Astrocyte of the spinal cord (primary cell): ENCODE measurements at places on chromosomes 6 and 20.
A peak's percentile ranks its signal among the peaks of the same experiment; 100 is the strongest.

DNA sequence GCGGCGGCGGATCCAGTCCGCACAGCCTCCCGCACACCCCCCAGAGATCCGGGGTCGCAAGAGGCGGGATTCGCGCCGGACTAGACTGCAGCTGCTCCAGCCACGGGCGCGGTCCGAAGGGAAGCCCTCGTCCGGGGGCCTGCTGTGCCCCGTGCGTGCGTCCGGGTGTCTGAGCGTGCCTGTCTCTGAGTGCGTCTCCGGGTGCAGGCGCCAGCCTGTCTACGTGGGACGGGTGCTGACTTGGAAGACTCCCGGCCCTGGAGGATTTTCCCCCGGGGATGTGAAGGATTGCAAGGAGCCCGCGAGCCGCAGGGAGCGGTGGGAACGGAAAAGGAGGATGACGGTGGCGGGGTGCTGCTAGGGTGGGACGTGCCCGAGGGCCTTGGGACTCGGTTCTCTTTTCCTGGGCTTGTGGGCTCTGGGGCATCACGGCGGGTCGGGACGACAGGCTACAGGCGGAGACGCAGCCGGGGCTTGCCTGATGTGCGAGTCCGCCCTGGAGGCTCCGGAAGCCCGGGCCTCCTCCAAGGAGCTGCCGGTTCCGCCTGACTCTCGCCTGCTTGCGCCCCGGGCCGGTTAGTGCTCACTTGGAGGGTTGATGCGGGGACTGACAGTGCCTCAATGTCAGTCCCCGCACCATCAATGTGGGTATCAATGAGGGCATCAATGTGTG lies 5.7 kb downstream of the MAFB start:
- DNase-seq = peak; percentile 43

- DNase-seq = no peak
Observed at GRCh38 chr6:170504479-170504878, 48.6 kb downstream of the PSMB1 start.

GRCh38 chr6:87654875-87655454 lies 47.1 kb downstream of the AKIRIN2 start:
- DNase-seq = no peak

- peak; percentile 91 for DNase-seq
Observed at GRCh38 chr6:30877419-30878262, 6.7 kb upstream of the DDR1 start.

DNA sequence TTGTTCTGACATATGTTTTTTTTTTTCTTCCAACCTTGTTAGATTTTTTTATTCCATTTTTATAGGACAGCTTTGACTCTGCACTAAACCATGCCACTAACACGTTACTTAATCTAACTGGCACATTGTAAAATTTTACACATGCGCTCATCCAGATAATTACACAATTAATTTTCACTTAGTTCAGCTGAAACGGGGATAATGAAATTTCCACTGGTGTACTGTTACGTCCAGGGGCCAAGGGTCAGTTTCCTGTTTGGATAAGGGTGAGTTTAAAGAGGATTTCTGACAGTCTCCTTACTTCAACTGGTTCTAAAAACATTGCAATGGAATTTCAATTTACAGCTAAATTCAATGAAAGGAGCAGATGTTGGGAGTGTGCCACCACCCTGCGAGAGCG lies 221.8 kb upstream of the CEP162 start:
- no peak for DNase-seq

DNA sequence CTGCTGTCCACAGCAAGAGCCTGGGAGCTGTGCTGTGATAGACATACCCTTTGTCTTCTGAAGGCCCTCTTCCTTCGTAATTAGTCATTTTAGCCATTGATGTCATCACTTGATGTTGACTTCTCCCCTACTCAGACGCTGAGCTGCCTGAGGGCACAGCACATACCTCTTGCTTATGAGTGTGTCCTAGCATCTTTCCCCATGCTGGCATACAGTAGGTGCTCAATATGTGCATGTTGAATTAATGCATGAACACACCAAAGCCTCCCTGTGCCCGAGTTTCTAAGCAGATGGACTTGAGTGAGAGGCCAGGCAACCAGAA lies 35.8 kb upstream of the FAM83D start:
- DNase-seq = no peak

GRCh38 chr6:130362128-130362527 lies 3.7 kb upstream of the TMEM200A start:
- no peak for DNase-seq

DNA sequence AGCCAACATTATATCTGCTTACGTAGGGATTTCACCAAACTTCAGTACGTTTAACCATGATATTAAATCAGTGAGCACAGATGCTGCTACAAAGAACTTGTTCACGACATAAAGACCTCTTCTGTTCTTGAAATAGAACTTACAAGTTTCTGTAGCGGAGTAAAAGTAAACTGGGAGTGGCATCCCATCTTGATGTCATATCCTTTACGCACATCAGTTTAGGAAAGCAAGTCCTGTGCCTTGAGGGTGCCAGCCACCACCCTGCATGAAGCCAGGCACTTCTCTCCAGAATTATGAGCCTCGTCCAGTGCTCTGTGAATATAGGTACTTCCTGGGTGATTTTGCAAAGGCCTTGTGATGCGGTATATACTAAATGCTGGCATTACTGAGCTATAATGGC lies 122.6 kb downstream of the BTBD3 start:
- no peak for DNase-seq

DNA sequence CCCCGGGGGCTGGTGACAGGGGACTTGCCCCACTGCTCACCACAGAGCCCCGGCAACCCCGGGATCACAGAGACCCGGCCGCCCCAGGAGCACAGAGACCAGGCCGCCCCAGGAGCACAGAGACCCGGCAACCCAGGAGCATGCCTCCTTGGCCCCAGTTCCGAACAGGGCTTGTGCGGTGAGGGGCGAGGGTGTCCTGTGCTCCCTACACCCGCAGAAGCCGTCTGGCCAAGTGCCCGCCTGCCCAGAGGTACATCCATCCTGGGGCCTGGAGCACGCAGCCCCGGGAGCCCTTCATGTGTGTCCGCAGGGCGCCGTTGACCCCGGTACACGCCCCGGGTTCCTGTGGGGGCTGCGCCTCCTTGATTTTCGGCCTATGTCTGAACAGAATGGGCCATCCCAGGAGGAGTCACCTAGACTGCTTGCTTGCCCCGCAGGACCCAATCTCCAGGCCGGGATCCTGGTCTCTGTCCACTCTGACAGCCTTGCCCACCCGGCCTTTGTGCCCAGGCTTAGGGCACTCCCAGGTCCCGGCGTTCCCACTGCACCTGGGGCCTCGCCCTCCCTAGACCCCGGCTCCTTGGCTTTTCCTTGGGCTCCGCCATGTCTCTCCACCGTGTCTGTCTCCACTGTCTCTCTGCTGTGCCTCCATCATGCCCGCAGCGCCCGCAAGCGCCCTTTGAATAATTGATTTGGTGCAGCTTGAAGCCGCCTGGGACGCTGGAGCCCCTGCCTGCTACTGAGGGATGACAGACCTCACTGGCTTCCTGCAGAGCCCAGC lies 219.8 kb downstream of the ERMARD start:
- DNase-seq = no peak

DNA sequence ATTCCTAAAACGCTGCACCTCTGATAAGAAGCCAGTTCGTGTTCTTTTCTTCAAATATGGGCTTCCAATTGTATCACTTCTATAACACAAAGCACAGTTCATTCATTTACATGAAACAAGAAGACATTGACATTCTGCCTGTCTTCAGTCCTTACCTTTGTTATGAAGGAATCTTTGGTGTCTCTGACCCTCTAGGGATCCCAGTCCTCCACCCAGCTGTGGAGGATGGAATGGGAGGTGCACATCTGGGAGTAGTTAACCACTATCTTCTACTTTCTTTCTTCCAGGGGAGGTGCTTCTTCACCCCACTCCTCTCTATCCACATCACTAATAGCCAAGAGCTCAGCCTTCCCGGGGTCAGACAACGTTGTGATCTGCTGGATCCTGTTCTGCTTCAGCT lies 233.4 kb downstream of the CDC5L start:
- no peak for DNase-seq

GRCh38 chr20:38338849-38339520 lies 7.3 kb upstream of the LBP start:
- no peak for DNase-seq

DNA sequence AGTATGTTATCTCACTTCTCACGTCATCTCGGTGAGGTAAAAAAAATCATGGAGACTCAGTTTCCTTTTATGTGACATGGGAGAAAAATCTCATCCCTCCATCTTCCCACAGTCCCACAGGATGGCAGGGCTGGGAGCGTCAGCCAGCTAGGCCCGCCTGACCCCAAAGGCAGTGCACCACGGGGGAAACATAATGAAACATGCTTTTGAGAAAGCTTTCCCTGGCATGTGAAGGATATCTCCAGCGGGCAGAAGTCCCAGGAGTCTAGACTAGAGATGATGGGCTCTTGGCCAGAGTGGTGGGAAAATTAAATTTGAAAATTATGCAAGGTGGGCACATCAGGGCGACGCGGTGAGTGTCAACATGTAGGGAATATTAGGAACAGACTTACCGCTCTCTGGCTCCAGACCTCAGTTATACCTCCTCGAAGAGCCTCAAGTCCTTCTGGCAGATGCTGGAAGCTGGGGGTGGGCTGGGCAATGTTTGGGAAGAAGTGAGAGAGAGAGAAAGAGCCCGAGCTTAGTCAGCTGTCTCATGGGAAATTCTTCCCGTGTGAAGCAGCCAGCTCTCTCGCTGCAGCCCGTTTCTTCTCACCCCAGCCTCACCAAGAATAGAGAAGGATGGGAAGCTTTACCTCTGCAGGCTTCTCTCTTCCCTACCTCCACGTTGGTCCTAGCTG lies 52.3 kb downstream of the MOCS1 start:
- peak; percentile 85 for DNase-seq

DNA sequence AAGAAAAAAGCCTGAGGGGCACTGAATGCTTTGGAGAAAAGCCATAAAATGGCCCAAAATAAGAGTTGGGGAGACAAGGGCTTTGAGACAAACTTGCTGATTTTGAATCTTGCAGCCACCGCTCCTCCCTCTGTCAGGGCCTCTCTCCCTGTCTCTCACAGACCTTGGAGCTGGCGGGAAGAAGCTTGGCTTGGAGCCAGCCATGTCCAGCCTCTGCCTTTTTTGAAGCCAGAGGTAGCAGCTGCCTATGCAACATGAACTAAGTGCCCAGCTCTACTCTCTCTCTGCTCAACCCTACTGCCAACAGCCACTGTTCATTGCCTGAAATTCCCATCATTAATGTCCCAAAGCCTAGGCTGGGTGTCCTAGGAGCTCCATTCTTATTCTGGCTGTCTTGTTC lies 63.7 kb upstream of the CTNNBL1 start:
- DNase-seq = no peak

- DNase-seq = no peak
Observed at GRCh38 chr20:63442100-63442493, 30.4 kb downstream of the KCNQ2 start.

DNA sequence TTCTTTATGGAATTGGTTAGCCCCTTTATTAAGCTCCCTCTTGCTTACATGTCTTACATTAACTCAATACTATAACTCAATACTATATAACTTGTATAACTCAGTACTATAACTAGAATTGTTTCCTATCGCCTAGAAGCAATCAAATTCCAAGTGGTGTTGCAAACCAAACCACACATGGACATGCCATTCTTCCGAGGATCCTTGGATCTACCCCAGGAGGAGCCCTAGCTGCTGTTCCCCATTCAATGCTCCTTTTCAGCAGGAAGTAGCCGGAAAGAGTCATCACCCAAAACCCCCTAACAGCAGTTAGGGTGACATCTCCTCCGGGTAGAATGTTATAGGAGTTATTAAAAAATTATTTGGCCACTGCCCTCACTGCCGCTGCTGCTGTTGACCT lies 40.5 kb downstream of the PLN start:
- no peak for DNase-seq

DNA sequence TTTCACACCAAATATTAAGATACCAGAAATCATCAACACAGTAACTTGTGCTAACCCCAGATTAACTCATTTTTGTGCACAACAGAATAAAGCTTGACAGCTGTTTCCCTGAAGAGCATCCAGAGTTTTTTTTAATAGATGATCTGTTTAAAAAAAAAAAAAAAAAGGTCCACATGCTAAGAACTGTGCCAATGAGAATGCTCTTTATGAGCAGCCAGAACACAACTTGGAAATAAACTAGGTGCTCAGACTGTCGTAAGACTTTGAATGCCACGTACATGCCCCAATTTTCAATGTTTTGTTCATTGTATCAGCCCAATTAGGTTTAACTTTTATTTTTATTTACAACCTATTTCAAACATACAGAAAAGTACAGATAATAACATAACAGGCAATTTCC lies 47.3 kb downstream of the STAU1 start:
- DNase-seq = no peak

GRCh38 chr6:52533491-52533890 lies 43.4 kb downstream of the TRAM2 start:
- DNase-seq = no peak

DNA sequence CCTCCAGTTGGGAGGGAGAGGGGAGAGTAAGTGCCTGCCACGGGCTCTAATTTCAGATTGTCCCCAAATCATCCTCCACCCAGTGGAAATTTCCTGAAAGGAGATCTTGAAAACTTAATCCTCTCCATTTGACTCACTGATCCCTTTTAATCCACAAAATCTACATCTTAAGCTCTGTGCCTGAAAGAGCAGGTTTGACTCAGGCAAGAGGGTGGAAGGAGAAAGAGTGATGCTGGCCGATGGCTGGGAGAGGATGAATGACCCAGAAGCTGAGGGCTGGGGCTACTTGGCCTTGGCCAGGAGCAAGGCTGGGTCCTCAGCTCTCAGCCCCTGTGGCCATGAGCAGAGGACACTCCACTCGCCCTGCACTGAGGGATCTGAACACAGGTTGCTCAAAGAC lies 8.1 kb downstream of the BPIFA2 start:
- DNase-seq = no peak

- no peak for DNase-seq
Observed at GRCh38 chr6:106060167-106060566, 26.0 kb upstream of the PRDM1 start.

GRCh38 chr6:122717350-122717749 lies 62.2 kb upstream of the FABP7 start:
- peak; percentile 78 for DNase-seq

GRCh38 chr6:154169193-154169847 lies 130.3 kb downstream of the OPRM1 start:
- DNase-seq = peak; percentile 24

DNA sequence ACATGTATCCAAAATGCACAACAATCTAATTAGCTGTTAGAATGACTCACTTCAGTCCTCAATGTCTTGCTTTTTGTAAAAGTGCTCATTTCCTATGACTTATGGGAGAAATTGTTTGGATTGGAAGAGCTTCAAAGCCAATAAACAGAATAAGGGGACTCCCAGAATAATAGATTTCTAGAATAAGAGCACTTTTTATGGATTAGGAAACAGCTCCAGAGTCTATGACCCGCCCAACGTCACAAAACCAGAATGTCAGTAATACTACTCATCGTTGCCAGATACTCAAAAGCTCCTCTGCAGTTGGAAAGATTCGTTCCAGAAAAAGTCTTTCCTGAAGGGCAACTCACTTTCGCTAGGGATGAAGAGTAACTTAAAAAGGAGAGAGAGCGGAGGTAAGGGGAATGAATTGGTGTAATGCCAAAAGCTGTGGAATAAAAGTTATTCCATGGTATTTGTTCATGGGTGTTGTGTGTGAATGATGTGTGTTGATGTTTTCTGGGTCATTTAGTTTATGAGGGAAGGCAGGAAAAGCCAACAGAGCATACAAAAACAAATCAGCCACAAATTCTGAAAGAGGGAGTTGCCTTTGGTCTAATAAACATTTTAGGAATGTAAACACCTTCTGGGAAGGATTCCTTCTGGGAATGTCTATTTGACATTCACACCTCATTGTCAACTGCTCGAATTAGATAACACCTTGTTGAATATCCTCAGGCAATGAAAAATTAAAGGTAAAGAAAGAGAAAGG lies 64.6 kb downstream of the SYNE1 start:
- DNase-seq = peak; percentile 29

- no peak for DNase-seq
Observed at GRCh38 chr6:106752641-106753040, 123.3 kb downstream of the QRSL1 start.

GRCh38 chr6:112233847-112234246 lies 20.5 kb downstream of the LAMA4 start:
- peak; percentile 60 for DNase-seq
